ENCODE measurements at places on chromosomes 6 and 20.
A peak's percentile ranks its signal among the peaks of the same experiment; 100 is the strongest.

- DNase-seq = no peak
Measured at GRCh38 chr6:160160450-160160849, 38.8 kb downstream of the SLC22A1 start.

DNA sequence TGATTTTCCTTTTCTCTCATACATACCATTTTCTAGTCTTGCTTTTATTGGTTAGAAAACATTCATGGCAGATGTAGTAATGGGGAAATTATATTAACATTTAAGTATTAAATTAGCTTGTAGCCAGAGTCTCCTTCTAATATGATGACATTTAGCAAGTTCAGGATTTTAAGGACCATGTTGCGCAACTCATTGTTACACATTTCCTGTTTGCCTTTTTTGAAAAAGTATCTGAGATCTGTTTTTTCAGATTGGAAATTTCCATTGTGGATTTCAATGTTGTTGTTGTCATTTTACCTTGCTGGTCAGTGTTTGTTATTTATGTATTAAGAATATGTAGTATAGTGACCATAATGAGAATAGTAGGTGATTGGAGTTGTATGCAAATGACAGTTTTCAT is 38.7 kb downstream of the CDKAL1 start:
- peak; percentile 56 for DNase-seq

GRCh38 chr20:5150226-5151076 is 23.6 kb downstream of the CDS2 start:
- peak; percentile 46 for DNase-seq

- DNase-seq = no peak
Measured at GRCh38 chr6:100665041-100665380, 200.3 kb upstream of the SIM1 start.

- peak; percentile 50 for DNase-seq
Measured at GRCh38 chr6:105402090-105402938, 568 bp downstream of the PREP start.

- peak; percentile 26 for DNase-seq
Measured at GRCh38 chr20:63442100-63442493, 30.4 kb downstream of the KCNQ2 start.

GRCh38 chr6:151425561-151425960 is 26.4 kb downstream of the RMND1 start:
- no peak for DNase-seq

GRCh38 chr20:46215913-46216707 is 92.2 kb downstream of the CDH22 start:
- DNase-seq = peak; percentile 82

DNA sequence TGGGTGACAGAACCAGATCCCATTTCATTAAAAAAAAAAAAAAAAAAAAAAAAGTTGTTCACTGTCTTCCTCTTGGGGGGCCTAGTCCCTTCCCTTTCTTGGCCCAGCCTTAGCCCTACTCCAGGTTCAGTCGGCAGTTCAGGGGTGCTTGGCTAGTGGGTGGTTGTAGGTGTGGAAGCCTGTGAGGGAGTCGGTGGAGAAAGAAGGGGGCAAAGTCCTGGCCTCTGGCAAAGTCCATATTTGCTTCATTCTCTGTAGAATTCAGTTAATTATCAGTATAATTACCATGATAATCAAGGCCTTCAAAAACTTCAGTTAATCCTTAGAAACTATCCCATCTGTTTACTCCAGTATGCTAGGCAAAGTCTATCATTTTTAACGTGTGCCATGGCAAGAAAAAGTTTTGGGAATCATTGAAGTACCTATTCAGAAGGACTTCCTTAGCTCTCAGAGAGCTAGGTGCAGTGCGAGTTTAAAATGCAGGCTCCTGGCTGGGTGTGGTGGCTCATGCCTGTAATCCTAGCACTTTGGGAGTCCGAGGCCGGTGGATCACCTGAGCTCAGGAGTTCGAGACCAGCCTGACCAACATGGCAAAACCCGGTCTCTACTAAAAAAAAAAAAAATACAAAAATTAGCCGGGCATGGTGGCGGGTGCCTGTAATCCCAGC is 205.7 kb upstream of the ARG1 start:
- no peak for DNase-seq

- no peak for DNase-seq
Measured at GRCh38 chr6:88761237-88762031, 202.0 kb downstream of the RNGTT start.

DNA sequence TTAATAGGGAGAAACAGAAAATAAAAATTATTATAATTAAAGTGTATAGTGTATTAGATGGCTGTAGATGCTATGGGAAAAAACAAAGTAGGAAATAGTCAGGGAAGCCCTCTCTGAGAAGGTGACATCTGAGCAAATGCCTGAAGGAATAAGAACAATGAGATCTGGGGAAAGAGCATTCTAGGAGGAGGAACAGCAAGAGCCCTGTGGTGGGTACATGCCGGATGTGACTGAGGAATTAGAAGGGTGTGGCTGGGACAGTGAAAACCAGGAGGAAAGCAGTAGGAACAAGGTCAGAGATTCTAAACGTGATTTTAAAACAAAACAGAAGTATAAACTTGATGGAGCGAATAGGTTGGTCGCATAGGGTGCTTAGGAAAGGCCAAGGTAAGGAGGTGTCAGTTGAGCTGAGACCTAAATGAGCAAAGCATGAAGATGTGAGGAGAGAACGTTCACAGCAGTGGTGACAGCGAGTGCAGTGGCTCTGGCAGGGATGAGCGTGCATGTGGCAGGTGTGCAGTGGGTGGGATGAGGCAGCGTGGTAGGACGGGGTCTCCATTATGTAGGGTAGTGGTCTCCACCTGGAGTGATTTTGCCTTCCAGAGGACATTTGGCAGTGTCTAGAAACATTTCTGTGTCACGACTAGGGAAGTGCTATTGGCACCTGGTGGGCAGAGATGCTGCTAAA is 97.1 kb upstream of the MRPS10 start:
- peak; percentile 41 for DNase-seq

DNA sequence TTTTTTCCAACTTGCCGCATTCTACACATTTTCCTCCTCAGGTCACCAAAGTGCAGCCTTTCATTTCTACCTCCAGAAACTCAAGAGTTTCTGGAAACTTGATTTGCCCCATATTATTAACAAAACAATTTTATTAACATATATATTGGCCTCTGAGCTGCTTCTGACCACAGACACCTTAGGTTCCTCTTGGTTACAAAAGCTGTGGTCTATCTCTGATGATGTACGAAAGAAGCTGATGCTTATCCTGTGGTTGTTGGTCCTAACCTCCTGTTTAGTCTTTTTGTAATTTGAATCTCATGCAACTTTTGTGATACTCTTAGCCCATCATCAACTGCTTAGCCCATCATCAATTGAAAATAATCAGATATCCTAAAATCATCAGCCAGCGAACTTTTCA is 735.7 kb downstream of the KIF16B start:
- no peak for DNase-seq

DNA sequence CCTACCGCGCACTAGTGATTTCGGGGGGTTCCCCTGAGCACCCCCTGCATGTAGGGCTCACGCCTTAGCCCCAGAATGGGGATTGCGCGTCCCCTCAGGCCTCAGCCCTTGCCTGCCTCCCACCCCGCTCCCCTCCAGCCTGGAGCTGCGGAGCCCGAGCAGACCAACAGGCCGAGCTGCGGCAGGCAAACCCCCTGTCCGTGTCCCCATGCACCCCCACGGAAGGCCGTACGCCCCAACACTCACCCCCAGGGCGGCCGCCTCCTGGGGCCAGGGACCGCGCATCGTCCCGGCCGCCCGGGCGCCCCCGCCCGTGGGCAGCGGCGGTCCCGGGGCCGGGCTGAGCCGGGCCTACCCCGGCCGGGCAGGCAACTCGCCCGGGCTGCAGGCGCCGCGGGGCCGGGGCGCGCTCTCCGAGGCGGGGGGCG is 1.2 kb upstream of the KCNB1 start:
- DNase-seq = no peak

DNA sequence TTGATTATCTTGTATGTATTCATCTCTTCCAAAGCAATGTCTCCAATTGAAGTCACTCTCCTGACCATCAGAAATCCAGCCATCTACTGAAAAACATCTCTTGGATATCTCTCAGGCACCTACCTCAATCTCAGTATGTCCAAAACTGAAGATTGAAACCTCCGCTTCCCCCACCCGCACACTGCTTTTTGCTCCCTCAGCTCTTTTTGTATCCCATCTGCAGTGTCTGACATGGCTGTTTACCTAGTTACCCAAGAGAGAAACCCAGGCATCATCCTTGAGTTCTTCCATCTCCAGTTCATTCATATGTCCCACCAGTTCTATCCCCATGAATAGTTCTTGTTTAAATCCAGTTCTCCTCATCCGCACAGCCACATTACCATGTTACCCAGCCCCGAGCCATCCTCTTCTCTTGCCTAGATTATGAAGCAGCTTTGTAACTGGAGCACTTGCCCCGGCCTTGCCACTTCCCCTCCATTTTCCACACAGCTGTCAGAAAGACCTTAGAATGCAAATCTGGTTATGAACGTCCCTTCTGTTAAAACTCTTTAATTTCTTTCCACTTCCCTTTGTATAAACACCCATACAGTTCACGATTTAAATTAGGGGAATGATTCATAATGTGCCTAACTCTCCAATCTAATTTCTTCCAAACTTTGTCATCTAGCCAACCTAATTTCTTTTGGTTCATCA is 40.5 kb upstream of the GCLC start:
- no peak for DNase-seq

DNA sequence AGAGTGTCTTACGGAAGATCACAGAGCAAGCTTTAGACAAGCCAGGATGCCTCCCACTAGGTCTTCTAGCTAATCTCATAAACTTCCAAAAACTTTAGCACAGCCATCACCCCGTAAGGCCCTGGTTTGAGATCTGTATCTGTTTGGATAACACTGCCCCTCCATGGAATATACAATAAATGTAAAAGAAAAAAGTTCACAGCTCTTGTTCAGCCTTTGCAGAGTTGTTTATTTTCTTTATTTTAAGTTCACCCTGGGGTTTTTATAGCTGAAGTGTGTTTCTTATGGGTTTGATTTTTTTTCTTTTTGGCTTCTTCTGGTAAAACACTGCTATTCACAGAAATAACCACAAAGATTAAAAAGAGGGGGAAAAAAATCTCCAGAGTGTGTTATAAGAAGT is 125.6 kb downstream of the EYA2 start:
- no peak for DNase-seq

- peak; percentile 18 for DNase-seq
Measured at GRCh38 chr6:81988446-81988845, 236.0 kb upstream of the TENT5A start.

GRCh38 chr20:3646651-3647050 is 16.5 kb downstream of the GFRA4 start:
- DNase-seq = no peak

- no peak for DNase-seq
Measured at GRCh38 chr6:12238219-12238618, 51.9 kb upstream of the EDN1 start.

DNA sequence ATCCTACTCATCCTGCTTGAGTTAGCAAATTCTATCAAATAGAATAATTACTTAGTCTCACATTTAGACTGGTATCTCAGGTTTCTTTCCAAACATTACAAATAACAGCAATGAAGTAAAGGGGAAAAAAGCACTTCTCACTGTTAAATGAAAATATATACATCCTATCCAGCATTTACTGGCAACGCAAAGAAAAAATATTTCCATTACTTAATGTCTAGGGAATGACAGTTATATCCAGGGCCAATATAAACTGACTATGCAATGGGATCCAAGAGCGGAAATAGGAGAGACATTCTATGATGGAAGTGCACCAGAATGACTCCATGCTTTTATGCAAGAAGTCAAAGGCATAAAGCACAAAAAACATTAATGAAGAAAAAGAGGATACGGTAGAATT is 60.3 kb downstream of the ME1 start:
- DNase-seq = no peak

DNA sequence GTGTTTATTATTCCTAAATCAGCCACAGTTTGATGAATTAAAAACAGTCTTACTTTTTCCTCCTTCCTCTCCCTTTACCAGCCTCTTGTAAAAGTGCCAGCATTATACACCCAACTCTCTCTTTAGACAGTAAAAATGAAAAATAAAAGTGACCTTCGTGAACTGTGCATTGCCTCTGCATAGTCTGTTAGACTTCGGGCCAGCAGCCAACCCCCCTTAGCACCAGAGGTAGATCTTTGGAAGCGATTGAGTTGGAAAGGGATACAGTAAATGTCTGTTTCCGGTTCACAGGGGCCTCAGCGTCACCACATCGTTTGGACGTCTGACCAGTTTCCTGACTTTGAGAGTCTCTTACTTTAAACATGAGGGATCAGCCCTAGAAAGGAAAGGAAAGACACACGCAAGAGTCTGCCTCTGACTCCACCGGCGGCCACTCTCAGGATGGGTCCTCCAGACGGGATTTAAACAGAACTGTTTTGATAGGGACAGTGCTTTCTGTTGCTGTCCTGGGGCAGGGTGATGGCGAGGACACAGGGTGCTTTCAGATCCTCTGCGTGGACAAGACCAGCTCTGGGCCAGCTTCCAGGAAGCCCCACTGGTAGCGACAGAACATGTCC is 206.6 kb upstream of the PREP start:
- peak; percentile 80 for DNase-seq

- DNase-seq = peak; percentile 36
Measured at GRCh38 chr6:82924799-82925535, 140.7 kb downstream of the UBE3D start.

DNA sequence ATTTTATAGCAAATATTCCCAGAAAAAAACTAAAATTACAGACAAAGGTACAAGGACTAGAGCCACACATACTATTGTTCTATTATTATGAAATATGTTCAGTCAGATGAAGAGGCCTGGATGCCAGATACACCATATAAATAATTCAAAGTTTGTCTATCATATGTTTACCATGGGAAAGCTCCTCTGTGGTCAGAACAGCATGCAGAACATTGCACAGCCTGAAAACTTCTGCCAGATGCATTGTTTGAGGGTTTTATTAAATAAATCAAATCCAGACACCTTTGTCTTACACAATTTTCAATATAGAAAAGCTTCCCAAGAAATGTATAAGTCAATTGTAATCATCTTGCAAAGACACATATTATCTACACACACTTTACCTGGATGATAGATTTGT is 35.0 kb upstream of the COL21A1 start:
- no peak for DNase-seq

DNA sequence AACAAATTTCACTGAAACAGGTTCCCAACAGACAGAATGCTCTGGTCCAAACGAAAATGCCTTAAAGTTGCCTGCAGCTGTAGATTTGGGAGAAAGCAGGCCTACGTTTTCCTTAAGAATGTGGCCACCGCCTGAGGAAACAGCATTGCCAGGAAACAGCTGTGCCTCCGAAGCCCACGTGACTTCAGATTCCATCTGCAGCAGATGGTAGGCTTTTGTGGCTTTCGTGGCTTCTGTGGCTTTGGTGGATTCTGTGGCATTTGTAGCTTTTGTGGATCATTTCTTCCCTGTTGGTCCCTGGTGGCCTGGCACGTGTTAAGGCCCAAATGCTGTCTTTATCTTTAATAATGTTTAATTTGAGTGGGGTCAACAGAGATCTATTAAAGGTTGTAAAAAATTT is 222.9 kb downstream of the TTLL2 start:
- DNase-seq = no peak

DNA sequence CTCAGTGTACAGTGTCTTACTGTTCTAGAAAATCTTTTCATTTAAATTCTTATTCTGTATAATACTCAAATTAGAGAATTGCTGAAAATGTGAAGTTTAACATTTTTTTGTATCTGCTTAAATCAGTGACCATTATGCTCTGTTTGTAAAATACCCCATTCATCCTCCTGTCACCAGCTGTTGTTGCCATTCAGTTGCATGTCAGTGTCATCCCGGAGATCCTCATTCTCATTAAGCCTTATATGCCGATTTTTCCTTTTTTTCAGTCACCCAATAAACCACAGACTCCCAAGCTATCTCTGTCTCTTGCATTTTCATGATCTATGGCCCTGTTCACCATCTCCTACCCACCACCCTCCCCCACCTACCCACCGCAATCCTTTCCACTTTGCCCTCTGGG is 20.4 kb downstream of the GTF2H5 start:
- DNase-seq = no peak

- DNase-seq = no peak
Measured at GRCh38 chr6:145621776-145622175, 113.5 kb downstream of the EPM2A start.
